Fibroblast of the aortic adventitia (primary cell): ENCODE measurements at places on chromosomes 12 and 14.

DNA sequence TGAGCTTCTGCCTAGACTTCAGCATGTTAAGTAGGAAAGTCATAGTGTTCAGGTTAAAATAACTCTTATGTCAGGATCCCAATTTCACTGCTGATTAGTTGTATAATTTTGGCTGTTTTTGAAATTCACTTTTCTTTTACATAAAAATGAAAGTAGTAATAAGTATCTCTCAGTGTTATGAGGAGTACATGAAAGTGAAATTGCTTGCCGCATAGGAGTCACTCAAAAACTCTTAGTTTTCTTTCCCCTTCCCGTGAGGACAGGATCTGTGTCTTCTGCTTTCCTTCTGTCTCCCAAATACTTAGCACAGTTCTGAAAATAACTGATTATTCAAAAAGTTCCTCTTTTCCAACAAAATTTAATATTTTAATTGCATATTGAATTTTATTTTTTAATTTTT, 100.5 kb downstream of the SLC38A4 start:
- DNase-seq, result no peak

- DNase-seq, result no peak
These were observed 702.7 kb downstream of the TMTC2 start for GRCh38 chr12:83389237-83389996.

GRCh38 chr12:62158461-62159360, 101.5 kb upstream of the USP15 start:
- no peak for DNase-seq

DNA sequence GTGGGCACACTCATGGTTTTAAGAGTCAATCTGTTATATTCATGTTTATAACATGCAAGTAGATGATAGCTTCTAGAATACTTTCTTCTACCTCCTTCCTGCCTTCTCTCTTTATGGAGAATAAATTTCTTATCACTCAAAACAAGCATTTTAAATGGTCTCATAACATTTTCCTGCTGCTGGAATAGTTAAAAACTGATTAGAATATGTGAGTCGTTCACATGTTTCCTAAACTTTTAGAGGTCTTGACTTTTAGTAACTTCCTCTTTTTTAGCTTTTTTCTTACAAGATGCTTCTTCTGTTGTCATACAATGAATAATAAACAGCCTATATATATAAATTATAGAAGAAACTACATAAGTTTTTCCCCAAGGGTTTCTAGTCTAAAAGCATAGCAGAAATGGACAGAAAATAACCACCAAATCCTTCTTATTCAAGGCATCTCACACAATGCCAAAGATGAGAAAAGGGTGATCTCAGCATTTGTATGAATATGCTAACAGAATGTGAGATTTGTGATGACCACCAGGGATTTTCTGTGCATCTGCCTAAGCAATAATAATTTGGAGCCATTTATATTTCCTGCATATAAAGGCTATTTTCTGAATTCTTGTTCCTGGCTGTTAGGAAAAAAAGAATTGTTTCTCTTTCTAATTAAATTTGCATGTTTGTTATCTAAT, 127.8 kb downstream of the DAAM1 start:
- no peak for DNase-seq

DNA sequence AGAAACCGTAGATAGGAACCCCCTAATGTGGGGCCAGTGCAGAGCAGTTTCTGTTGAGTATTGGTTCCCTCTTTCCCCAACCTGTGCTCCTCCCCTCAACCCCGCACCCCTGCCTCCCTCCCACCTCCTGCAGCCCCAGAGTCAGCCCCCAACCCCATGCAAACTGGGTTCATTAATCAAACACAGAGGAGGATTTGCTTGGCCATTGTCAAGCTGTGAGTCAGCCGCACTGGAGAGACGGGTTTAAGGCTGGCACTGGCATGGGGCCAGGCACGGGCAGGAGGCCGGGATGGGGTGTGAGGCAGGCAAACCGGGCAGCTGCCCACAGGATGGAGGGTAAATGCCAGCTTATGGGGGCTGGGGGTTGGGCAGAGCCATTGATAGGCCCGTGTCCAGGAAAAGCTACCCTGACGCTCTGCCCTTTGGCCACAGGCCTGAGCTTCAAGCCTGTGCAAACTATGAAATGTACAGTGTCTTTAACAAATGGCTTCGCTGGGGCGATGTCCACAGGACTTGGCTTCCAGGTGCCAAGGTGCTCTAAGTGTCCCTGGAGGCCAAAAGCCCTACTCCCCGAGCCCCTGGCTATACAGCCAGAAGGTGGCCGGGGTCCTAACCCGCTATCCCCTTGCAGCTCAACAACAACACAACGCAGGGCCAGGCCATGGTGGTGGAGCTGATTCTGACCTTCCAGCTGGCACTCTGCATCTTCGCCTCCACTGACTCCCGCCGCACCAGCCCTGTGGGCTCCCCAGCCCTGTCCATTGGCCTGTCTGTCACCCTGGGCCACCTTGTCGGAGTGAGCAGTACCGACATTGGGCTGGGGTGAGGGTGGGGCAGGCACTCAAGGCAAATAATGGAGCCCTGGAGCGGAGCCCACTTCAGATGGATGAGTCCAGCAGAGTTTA, 1.4 kb downstream of the AQP5 start:
- no peak for DNase-seq

DNA sequence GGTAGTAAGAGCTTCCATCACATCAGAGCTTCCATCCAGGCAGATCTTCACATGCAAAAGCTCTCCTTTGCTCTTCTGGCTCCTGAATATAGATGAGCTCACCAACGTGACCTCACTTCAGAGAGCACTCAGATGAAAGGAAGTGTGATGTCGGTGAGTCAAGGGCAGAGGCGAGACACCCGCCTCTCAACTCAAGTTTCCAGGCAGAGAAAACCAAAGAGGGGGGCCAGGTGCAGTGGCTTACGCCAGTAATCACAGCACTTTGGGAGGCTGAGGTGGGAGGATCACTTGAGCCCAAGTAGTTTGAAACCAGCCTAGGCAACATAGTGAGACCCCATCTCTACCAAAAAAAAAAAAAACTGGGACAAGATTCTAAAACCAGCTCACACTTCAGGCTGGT, 126.9 kb downstream of the DUSP6 start:
- DNase-seq, result peak; percentile 57

DNA sequence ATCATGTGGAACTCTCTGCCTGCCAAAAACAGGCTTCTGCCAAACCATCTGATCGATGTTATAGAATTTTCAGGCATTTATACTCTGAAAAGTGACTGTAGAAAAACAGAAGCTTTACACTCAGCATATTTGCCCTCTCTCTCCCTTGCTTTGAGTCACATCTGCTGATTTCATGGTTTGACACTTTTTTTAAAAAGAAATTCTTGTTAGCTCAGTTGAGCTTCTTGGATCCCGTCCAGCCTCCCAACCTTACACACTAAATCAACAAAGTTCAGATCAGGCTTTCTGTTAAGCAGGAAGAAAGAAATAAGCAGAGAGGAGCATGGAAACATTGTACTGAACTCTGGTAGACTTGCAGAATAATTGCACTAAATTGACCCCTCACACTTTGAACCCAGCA, 193.6 kb upstream of the SEL1L start:
- no peak for DNase-seq

- peak; percentile 91 for DNase-seq
These were observed 180.8 kb downstream of the C12orf50 start for GRCh38 chr12:87848248-87848868.

DNA sequence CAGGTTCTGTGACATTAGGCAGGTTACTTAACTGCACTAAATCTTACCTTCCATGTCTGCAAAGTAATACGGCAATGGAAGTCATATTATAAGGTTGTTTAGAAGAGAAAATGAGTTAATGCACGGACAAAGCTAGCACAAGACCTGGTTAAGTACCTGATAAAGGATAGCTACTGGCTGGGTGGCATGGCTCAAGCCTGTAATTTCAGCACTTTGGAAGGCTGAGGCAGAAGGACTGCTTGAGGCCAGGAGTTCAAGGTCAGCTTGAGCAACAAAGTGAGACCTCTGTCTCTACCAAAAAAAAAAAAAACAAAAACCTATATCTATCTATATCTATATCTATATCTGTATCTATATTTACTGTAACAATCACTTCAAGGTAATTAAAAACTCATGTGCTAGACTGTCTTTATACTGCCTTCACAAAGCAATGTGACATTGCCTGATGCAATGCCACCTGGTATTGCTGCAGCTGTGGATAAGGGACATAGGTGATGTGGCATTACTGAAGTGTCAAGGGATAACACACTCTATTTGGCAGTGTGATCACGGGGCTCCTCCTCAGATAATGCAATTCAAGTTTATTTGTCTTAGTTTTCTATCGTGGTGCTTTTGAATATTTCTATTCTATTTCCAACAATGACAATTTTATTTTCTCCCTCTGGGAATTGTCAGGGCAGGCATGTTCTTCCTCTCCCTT, 107.1 kb downstream of the PAX9 start:
- DNase-seq, result no peak

DNA sequence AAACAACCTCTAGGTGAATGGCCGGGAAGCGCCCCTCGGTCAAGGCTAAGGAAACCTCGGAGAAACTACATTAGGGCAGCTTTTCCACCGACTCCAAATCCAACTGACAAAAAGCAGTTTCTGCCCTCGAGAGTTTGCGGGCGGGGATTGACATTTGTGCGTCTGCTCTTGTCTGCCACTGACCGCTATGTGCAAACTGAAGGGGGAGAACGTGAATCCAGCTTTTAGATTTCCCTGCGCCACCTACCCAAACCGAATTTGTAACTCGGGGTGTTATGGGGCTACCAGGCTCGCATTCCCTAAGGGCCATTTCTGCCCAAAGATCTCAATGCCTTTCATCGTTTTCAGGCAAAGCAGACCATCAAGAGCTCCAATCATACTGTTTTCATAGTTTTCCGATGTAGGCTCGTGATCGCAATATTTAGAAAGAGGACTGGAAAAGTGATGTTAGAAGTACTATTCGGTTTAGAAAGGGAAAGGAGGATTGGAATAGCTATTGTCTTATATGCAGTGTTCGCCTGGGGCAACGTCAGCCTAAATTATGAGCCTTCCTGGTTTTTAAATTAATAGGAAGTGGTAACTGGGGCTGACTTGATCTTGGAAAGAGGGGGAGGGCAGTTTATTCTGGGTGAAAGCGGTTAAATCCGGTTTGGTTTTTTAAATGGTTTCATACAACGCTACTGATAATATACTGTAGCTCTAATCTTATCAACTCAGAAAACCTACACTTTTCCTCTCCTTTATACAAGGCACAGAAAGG, 45.4 kb downstream of the BCAT1 start:
- peak; percentile 46 for DNase-seq

GRCh38 chr12:13307143-13307816, 110.8 kb downstream of the EMP1 start:
- peak; percentile 11 for DNase-seq

DNA sequence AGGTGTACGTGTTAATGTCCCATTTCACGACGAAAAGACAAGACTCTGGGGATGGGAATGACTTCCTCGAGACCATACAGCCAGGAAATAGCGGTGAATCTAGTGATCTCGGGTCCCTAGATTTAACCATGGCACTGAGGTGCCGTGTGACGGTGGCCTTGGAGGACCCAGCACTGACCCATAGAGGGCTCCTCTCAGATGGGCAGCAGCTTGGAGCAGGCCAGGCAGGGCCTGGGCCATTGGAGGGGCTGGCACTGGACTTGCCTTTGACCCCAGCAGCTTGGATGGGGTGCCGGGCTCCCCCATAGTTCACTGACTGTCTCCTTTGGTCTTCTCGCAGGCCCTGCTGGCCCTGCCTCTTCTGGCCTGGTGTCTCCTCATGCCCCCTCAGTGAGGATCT, 5.4 kb downstream of the TCL1B start:
- DNase-seq, result no peak

DNA sequence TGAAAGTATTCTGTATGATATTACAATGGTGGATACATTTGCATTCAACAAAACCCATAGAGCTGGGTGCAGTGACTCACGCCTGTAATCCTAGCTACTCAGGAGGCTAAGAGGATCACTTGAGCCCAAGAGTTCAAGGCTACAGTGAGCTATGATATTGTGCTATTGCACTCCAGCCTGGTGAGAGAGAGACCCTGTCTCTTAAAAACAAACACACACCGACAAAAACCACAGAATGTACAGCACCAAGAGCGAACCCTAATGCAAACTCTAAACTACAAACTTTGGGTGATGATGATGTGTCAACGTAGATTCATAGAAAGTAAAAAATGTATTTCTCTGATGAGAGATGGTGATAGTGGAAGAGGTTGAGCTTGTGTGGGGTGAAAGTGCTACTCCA, 8.6 kb downstream of the CAPRIN2 start:
- no peak for DNase-seq

DNA sequence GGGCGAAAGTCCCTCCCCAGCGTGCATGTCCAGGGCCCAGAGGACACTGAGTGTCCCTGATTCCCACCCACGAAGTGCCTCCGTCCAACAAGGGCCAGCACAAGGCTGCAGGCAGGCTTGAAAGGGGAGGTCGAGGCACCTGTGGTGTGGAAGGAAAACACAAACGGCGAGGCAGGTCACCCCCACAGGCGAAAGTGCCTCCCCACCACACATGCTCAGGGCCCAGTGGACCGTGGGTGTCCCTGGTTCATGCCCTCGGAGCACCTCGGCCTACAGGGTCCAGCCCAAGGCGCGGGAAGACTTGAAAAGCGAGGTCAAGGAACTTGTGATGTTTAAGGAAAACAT, 370.4 kb downstream of the ALG10 start:
- no peak for DNase-seq

GRCh38 chr12:42284157-42284556, 41.7 kb downstream of the ZCRB1 start:
- DNase-seq, result no peak

DNA sequence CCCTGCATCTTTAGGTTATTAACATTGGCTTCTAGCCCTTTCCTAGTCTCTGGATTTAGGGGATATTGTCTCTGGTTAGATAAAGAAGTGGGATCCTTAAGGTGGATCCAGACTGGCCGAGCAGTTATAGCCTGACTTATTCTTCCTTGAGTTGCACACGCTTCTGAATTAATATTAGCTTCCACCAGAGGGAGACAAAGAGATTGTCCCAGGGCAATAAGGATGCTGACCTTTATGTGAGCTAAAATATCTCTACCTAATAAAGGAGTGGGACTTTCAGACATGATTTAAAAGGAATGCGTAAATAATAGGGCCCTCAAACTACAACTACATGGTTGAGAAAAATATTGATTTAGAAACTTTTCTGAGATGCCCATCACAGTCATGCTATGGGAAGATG, 139.7 kb downstream of the SLCO1B3 start:
- peak; percentile 15 for DNase-seq

- no peak for DNase-seq
These were observed 566.5 kb downstream of the LRFN5 start for GRCh38 chr14:42173206-42173605.

- DNase-seq, result no peak
These were observed 2.9 kb upstream of the HMGA2 start for GRCh38 chr12:65821336-65821735.

DNA sequence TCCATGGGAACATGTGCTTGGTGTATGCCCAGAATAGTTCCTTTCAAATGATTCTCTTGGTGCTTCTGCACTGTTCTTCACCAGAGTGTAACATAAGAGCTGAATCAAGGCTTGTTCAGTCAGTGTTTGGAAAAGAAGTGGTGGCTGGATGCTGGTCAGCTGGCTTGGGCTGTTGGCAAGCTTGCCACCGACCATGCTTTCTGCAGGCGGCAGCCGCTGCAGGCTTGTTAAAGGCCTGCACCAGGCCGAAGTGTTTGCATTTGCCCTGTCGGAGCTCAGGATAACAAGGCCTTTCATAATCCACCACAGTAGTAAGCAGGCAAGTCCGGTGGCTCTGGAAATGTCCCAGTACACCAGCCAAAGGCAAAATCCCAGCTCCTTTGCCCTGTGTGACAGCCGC, 26.9 kb downstream of the DAAM1 start:
- DNase-seq, result peak; percentile 90

GRCh38 chr12:92519284-92519683, 183.5 kb upstream of the PLEKHG7 start:
- DNase-seq, result no peak
